ENCODE measurements at places on chromosomes 3 and 15.

- no peak overlapping the region for H3K27ac ChIP-seq
- H3K36me3 ChIP-seq = no peaks in the 10 kb centered on the region
- no peak for DNase-seq
- H3K27me3 ChIP-seq = no peaks in the 10 kb centered on the region
- H3K4me1 ChIP-seq = no peaks in the 10 kb centered on the region
Observed at GRCh38 chr3:134918441-134918840, 123.4 kb downstream of the EPHB1 start.

DNA sequence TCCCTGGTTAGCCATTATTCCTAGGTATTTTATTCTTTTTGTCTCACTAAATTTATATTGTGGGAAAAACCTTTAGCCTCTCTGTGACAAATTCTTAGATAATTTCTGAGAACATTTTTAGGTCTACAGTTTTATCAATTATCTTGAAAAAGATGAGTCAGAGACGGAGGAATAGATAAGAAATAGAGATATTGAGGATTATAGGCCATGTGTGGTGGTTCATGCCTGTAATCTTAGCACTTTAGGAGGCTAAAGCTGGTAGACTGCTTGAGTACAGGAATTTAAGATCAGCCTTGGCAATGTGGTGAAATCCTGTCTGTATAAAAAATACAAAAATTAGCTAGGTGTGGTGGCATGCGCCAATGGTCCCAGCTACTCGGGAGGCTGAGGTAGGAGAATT lies 960.2 kb downstream of the SQOR start:
- DNase-seq = no peak
- no peak overlapping the region for H3K27ac ChIP-seq
- no peak overlapping the region for H3K4me3 ChIP-seq

DNA sequence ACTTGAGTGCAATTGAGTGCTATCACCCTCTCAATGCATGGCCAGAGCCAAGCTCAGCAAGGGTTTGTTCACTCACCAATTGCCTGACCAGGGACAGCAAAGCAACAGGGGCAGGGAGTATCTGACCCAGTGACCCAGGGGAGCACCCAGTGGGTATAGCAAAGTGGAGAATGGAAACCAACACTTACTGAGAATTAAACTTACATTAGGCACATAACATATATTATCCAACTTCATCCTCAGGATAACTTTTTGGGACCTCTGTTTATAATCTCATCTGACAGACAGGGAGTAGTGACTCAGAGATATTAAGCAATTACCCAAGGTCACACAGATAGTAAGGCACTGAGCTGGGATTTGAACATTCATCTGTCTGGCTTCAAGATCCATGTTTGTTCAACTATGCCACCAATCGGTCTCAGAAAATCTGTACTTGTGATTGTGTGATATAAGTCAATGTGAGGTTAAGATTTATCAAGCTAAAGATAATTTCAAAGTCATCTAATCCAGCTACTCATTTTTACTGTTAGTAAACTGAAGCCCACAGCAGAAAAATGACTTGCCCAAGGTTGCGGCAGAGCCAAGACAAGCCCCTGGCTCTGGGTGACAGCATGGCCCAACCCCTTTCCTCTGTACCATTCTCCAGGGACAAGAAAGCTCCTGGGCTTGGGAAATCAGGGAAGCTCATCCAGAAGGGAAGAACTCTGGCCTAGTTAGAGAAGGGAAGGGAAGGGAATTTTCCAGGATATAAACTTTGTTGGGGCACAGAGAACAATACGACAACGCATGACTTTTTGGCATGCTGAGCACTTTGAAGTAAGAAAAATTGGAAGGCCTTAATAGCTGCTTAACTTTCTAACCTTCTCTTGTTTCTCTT lies 138.0 kb upstream of the SMAD3 start:
- no peaks in the 10 kb centered on the region for H3K36me3 ChIP-seq
- H3K27ac ChIP-seq = no peak overlapping the region
- H3K27me3 ChIP-seq = no peaks in the 10 kb centered on the region
- no peak overlapping the region for H3K4me3 ChIP-seq

GRCh38 chr3:46078712-46079400 lies 51.6 kb upstream of the XCR1 start:
- H3K27ac ChIP-seq = no peak overlapping the region
- H3K36me3 ChIP-seq = no peaks in the 10 kb centered on the region
- H3K4me3 ChIP-seq = no peak overlapping the region

DNA sequence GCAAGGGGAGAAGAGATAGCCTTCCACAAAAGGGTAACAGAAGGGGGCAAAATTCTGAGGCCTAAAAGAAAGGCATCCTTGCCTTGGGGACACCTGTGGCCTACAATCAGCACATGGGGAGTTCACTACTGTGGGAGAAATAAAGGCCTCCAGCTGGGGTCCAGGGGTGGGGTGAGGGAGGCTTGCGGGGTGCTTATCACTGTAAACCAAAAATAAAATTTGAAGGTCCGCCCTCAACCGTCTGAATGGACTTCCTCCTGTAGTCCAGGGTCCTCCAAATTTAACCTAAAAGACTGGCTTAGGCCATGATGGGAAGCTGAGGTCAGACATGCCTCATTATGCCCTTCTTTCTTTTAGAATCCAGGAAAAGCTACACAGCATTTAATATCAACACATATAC lies 2.1 kb upstream of the POLR2M start:
- peak overlapping the region; percentile 13 for H3K27ac ChIP-seq
- H3K4me1 ChIP-seq = no peaks in the 10 kb centered on the region
- DNase-seq = no peak
- no peak overlapping the region for H3K4me3 ChIP-seq
- no peaks in the 10 kb centered on the region for H3K27me3 ChIP-seq

- peaks cover 45% of the 10 kb centered on the region for H3K36me3 ChIP-seq
- DNase-seq = no peak
- H3K27ac ChIP-seq = no peak overlapping the region
- no peaks in the 10 kb centered on the region for H3K27me3 ChIP-seq
Observed at GRCh38 chr15:64681424-64682024, 93.9 kb downstream of the RBPMS2 start.

GRCh38 chr15:75647370-75648155 lies at the start of gene SNX33:
TSS of gene SNX33 (plus strand) at chr15:75647912. CDS start at chr15:75649103, 1,191 bp downstream.
- no peaks in the 10 kb centered on the region for H3K4me1 ChIP-seq
- peak within 1 kb of the TSS; percentile 73 for H3K4me3 ChIP-seq
- DNase-seq = peak; percentile 86
- peaks cover 9% of the 10 kb centered on the region for H3K36me3 ChIP-seq
- peak within 1 kb of the TSS; percentile 95 for H3K27ac ChIP-seq
- no peaks in the 10 kb centered on the region for H3K27me3 ChIP-seq

DNA sequence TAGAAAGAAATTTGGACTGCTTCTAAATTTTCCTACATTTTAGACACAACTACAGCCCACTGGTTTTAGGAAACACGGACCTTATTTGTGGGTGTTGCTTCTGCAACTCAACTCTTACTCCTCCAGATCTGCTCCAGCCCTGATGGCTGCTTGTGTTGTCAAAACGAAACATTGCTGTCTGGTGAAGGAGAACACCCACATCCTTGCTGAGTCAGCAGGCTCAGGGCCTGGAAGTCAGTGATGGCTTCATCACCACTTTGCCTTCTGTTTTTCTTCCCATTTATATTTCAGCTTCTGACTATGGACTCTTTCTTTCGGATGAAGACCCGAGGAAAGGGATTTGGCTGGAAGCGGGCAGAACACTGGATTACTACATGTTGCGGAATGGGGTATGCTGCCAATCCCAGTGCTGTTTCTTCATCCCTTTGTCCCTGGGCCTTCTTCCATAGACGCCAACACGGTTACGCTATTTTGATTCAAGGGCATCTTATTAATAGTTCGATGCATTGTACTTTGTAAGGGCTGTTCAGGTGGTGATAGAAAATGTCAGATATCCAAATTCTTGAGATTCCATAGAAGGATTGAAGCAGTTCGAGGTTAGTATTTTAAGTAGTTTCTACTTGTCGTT lies 392.6 kb upstream of the TPM1 start:
- no peak for DNase-seq
- no peak overlapping the region for H3K27ac ChIP-seq
- H3K27me3 ChIP-seq = no peaks in the 10 kb centered on the region
- no peaks in the 10 kb centered on the region for H3K4me1 ChIP-seq

GRCh38 chr15:41735046-41735445 lies 39.2 kb upstream of the MAPKBP1 start:
- no peaks in the 10 kb centered on the region for H3K4me1 ChIP-seq
- DNase-seq = no peak
- no peak overlapping the region for H3K4me3 ChIP-seq
- no peaks in the 10 kb centered on the region for H3K27me3 ChIP-seq
- H3K36me3 ChIP-seq = peaks cover 51% of the 10 kb centered on the region
- no peak overlapping the region for H3K27ac ChIP-seq

- no peaks in the 10 kb centered on the region for H3K4me1 ChIP-seq
- no peaks in the 10 kb centered on the region for H3K36me3 ChIP-seq
Observed at GRCh38 chr3:26368312-26368711, 254.3 kb upstream of the LRRC3B start.

GRCh38 chr3:141949399-141949798 lies 73.0 kb downstream of the ATP1B3 start:
- no peaks in the 10 kb centered on the region for H3K36me3 ChIP-seq
- H3K27ac ChIP-seq = no peak overlapping the region
- no peaks in the 10 kb centered on the region for H3K4me1 ChIP-seq
- no peak overlapping the region for H3K4me3 ChIP-seq
- no peaks in the 10 kb centered on the region for H3K27me3 ChIP-seq

DNA sequence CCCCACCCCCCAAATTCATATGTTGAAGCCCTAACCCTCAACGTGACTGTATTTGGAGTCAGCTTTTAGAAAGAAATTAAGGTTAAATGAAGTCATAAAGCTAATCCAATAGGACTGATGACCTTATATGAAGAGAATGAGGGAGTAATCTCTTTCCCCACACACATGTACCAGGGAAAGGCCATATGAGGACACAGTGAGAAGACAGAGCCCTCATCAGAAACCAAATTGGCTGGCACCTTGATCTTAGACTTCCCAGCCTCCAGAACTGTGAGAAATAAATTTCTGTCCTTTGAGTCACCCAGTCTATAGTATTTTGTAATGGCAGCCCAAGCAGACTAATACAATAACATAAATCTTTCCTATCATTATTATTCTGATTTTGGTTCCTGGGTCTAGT lies 194.7 kb upstream of the NANOGP8 start:
- DNase-seq = no peak
- no peaks in the 10 kb centered on the region for H3K36me3 ChIP-seq
- no peaks in the 10 kb centered on the region for H3K27me3 ChIP-seq
- H3K4me1 ChIP-seq = no peaks in the 10 kb centered on the region

DNA sequence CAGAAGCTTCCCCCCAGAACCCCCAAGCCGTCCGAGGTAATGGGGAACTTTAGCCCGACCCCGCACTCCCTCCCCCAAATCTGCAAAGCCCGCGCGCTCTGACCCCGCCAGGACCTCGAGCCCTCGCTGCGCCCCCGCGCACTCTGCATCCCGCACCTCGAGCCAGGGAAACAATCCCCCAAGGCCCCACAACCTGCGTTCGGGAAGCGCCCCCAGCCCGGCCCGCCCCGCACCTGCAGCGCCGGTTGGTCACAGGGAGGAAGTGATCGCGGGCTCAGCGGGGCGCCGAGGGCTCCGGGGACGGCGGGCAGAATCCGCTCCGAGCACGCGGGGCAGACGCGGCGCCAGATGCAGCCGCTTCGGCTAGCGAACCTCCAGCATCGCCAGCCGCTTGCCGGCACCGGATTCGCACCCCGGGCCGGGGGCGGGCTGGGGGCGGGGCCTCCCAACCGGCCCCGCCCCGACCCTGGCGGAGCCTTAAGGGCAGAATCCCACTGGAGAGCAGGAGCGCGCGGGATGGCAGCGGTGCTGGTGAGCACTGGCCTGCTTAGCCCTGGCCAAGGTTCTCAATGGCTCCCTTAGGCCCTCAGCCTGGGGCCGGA lies at the start of gene CAMKV:
Gene CAMKV, minus strand, starts transcription at position 382 of the 602 bp plus-strand sequence. CDS start 7,518 bp downstream, outside the sequence.
- H3K4me1 ChIP-seq = no peaks in the 10 kb centered on the region
- no peaks in the 10 kb centered on the region for H3K36me3 ChIP-seq
- H3K27ac ChIP-seq = no peak within 1 kb of the TSS
- DNase-seq = no peak
- H3K27me3 ChIP-seq = peaks cover 19% of the 10 kb centered on the region

- H3K4me1 ChIP-seq = no peaks in the 10 kb centered on the region
- no peak overlapping the region for H3K4me3 ChIP-seq
- DNase-seq = no peak
Observed at GRCh38 chr3:46261926-46262594, 19.8 kb downstream of the CCR3 start.

DNA sequence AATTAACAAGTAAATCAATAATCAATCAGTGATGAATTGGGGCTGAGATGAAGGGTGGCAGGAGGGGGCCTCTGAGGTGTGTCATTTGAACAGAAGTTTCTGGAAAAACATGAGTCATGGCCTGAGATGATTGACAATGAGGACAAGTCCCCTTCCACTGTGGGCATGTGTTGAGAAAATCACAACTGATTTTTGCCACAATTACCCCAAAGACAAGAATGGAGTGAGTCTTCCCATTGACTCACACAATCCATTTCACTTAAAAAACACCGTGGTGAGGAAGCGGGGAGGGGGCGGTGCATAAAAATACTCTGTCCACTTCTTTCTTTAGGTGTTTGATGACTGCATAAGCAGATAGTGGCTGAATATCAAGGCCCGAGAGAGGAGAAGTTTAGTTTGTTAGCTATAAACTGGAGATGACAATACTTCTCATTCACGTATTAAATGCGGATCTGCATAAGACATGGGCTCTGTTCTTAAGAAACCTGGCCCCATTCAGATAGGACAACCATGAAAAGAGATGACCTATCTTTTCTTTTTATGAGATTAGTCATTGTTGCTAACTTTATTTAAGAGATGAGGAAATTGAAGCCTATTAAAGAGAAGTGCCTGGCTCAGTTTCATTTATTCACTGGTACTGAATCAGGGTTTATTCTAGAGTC lies 34.7 kb downstream of the SHC4 start:
- H3K36me3 ChIP-seq = no peaks in the 10 kb centered on the region
- peaks cover 12% of the 10 kb centered on the region for H3K4me1 ChIP-seq
- H3K4me3 ChIP-seq = no peak overlapping the region

DNA sequence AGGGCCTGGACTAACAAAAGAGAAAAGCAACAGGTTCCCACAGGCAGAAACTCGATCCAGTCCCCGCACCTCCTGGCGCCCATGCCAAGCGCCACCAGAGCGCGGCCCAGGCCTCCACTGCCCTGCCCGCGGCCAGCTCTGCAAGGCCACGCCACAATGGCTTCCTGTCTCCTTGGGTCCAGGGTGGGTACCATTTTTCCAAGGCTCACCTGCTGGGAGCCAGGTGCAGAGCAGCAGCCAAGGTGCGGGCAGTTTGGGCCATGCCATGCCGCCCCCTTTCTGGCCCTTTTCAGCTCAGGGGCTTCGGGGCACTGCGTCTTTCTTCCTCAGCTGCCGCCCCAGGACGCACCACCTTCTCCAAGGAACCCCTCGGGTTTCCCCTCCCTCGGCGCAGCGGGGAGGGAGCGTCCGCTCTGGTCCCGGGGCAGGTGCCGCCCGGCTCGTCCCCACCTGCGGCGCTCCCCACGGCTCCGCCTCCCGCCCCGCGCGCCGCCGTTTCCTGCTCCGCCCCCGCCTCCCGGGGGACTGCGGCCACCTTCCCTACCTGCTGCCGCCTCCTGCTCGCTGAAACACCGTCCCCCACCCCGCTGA lies at the start of gene ILDR1:
Gene ILDR1, minus strand, starts transcription at position 437 of the 591 bp plus-strand sequence. Its CDS starts 170 bp downstream, at position 267.
- H3K4me3 ChIP-seq = peak within 1 kb of the TSS; percentile 38
- no peaks in the 10 kb centered on the region for H3K27me3 ChIP-seq
- no peak for DNase-seq
- H3K36me3 ChIP-seq = no peaks in the 10 kb centered on the region
- no peaks in the 10 kb centered on the region for H3K4me1 ChIP-seq
